ENCODE measurements at places on chromosomes 7 and 10.
A peak's percentile ranks its signal among the peaks of the same experiment; 100 is the strongest.

GRCh38 chr10:31617757-31618156 is 298.7 kb downstream of the ZEB1 start:
- no peak for DNase-seq

DNA sequence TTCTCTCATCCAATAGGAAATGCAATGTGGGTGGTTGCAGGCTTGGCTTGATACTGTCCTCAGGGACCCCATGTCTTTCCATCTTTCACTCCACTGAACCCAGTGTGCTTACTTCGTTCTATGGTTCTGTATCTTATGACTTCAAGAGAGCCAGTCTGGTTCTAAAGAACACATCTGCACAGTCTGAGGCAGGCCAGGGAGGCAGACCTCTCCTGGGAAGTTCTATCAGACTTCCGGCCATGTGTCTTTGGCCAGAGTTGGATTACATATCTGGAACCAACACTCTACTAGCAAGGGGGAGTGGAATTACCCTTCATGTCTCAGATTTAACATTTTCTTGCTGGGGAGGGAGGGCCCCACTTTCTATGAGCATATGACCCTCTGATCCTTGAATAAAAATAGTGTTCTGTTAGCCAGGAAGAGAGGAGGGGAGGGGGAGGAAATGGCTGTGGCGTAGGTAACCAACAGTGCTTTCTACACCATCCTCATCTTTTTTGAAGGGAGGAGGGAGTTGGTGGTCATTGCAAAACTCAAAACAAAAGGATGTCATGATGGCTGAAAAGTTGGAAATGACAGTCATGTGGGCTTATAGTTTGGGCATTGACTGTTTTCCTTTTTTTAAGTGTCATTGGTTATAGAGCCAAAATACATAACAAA is 370.2 kb downstream of the GATA3 start:
- DNase-seq = no peak

DNA sequence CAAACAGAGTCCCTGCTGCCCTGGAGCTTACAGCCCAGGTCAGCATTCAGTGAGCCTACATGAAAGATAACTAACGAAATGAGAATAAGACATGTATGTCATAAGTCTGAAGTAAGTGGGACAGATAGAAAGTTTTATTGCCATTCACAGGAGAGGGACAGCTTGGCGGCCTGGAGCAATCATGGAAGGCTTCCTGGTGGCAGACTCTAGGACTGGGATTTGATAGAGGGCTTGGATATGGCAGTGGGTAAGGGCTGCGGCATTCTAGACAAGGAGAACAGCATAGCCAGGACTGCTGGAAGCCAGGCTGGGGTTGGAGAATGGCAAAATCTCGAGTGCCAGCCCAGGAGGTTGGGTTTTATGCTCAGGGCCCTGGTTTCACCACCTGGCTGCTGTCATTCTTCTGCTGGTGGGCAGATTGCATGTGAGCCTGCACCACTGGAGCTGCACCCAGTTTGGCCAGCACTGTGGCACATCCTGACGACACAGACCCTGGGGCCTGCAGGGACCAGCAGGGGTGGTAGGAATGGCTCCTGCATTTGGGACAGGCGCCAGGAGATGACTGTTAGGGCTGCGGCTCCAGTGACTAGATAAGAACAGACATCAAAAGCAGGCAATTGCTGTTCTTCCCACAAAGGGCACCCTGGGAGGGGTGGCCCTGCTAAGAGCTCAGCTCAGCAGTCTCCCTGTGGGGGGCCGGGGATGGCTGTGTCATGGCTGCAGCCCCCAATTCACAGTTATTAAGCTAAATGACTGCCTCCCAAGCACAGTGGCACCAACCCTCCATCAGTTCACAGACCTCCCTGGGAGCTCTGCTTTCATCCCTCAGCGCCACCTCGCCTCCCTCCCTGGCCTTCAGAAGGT is 161.1 kb downstream of the RPS24 start:
- peak; percentile 20 for DNase-seq

GRCh38 chr10:29112827-29113615 is 175.8 kb upstream of the LYZL1 start:
- no peak for DNase-seq

DNA sequence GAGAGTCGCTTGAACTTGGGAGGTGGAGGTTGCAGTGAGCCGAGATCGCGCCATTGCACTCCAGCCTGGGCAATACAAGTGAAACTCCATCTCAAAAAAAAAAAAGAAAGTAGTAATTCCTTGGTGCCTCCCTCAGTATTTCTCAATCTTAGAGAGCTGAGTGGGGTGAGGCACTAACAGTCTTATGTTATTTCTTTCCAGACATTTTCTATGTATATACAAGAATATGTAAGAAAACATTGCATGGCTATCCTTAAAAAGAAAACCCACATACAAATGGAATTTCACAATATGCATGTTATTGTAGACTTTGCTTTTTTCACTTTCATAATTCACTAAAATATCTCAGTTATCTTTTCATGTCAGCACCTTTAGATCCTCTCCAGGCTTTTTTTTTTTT is 13.6 kb upstream of the SLF2 start:
- DNase-seq = peak; percentile 52

GRCh38 chr10:50470345-50470744 is 153.4 kb downstream of the SGMS1 start:
- DNase-seq = no peak

- no peak for DNase-seq
These were observed 38.2 kb downstream of the TNS3 start for GRCh38 chr7:47543714-47544113.

DNA sequence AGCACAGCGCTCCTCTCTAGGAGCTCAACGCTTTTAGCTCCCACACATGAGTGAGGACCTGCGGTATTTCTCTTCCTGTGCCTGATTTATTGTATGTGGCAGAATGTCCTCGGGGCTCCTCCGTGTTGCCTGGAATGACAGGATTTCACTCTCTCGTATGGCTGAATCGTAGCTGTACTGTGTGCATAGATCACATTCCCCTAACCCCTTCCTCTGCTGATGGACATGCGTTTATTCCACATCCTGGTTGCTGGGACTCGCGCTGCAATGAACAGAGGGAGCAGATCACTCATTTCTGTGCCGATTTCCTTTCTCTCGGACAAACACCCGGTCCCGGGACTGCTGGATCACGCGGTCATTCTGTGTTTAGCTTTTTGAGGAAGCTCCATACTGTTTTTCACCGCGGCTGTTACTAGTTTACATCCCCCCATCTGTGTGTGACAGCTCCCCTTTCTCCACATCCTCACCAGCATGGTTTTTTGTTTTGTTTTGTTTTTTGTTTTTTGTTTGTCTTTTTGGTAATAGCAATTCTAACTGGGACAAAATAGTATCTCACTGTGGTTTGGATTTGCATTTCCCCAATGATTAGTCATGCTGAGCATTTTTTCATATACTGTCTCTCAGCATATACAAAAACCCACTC is 76.3 kb downstream of the FOXL3 start:
- DNase-seq = peak; percentile 22

DNA sequence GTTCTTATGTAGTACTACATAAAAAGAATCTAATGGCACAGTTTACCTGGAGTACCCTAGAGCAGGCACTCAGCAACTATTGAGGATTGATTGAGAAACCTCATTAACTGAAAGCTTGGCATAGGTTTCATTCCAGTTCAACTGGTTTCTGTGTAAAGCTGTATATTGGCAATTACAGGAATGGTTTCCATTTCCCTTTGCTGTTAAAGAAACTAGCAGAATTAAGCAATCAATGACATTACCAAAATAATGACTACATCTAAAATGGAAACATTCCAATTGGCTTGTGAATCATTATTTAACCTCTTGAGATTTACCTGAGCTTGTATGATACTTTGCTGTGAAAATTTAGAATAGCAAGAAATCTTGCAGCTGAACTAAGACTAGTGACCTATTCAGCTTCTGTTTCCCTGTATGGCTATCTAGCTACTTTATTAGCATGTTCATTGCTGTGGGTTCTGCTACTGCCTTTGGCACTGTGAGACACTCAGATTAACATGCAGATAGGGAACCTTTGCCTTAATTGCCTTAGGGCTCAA is 33.5 kb upstream of the CADPS2 start:
- peak; percentile 19 for DNase-seq

GRCh38 chr7:14457568-14458453 is 444.7 kb downstream of the DGKB start:
- peak; percentile 92 for DNase-seq

- DNase-seq = no peak
These were observed 2.4 kb upstream of the KLF14 start for GRCh38 chr7:130736298-130736900.

DNA sequence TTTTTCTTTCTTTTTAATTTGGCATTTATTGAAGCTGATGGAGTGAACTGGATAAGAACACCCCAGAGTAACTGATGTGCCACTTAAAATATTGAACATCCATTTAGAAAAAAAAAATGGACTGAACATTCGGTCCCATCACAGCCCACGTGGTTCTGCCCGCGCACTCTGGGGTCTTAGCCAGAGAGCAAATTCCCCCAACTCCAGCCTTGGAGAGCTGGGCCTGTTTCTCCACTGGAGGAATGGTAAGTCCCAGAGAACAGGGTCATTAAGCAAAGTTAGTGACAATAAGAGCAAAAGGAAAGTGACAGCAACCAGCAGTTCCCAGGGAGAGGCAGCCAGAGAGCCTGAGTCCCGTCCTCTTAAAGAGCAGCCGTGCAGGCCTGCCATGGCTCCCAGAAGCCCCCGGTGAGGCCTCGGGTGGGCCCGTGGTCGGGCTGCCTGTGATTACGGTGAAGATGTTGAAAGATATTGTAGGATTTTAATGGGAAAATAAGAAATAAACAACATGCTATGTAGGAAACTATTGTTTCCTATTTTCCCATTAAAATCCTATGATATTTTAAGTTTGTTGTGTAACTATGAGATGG is 487.9 kb upstream of the MKI67 start:
- DNase-seq = no peak

- no peak for DNase-seq
These were observed 1060.7 kb upstream of the GHITM start for GRCh38 chr10:83078645-83079044.

- no peak for DNase-seq
These were observed 24.0 kb downstream of the STK32C start for GRCh38 chr10:132283604-132284382.

DNA sequence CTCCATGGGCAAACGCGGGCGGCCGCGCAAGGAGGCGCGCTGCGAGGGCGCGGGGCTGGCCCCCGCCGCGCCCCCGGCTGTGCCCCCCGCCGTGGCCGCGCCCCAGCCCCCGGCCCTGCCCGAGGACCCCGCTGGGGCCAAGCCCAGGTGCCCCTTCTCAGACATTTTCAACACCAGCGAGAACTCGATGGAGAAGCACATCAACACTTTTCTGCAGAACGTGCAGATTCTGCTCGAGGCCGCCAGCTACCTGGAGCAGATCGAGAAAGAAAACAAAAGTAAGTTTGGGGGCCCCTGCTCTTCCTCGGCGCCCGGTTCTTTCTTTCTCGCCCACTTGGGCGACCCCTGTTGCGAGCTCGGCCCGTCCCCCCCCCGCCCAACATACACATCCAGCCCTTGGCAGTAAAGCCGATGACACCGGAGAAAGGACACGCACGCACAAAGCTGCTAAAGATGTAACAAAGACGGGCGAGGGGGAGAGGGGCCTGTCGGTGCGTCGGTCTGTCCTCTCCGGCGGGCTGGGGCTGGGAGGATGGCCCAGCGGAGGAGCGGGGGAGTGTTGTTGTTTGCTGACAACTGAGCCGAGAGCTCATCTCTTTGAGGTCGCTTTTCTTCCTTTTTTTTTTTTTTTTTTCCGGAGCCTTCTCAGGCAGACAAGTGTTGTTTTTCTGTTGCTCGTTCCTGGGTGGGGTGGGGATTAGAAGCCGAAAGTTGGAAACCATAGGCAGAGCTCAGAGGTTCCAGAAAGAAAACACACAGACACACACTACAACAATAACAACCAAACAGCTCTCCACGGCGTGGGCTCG is 604 bp downstream of the MXI1 start:
- peak; percentile 44 for DNase-seq

DNA sequence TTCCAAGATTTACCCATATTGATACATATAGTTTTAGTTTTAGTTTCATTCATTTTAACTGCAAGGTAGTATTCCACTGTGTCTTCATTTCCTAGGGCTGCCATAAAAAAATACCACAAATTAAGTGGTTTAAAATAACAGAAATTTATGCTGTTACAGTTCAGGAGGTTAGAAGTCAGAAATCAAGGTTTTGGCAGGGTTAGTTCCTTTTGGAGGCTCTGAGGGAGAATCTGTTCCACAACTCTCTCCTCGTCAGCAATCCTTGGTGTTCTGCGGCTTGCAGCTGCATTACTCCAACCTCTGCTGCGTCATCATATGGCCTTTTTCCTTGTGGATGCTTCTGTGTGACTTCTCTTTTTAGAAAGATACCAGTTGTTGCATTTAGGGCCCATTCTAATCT is 176.2 kb downstream of the DNAJC1 start:
- DNase-seq = no peak

DNA sequence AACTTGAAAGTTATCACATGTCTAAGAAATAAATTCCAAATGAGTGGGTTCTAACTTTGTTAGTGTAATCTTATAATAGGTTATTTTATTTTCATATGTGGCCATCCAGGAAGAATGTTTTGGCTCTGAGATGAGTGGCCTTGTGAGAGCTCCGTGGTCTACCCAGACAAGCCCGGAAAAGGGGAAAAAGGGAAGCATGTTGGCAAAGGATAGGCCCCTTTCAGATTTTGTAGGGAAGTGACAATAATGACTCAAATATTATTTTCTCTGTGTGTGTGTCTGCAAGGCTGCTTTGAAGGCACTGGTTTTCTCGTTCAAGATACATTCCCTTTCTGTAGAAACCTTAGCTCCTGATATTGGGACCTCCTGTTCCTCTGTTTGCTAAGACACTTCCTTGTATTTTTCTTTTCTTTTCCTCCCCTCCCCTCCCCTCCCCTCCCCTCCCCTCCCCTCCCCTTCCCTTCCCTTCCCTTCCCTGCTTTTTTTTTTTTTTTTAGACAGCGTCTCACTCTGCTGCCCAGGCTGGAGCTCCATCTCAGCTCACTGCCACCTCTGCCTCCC is 240.8 kb downstream of the LRMDA start:
- DNase-seq = no peak

DNA sequence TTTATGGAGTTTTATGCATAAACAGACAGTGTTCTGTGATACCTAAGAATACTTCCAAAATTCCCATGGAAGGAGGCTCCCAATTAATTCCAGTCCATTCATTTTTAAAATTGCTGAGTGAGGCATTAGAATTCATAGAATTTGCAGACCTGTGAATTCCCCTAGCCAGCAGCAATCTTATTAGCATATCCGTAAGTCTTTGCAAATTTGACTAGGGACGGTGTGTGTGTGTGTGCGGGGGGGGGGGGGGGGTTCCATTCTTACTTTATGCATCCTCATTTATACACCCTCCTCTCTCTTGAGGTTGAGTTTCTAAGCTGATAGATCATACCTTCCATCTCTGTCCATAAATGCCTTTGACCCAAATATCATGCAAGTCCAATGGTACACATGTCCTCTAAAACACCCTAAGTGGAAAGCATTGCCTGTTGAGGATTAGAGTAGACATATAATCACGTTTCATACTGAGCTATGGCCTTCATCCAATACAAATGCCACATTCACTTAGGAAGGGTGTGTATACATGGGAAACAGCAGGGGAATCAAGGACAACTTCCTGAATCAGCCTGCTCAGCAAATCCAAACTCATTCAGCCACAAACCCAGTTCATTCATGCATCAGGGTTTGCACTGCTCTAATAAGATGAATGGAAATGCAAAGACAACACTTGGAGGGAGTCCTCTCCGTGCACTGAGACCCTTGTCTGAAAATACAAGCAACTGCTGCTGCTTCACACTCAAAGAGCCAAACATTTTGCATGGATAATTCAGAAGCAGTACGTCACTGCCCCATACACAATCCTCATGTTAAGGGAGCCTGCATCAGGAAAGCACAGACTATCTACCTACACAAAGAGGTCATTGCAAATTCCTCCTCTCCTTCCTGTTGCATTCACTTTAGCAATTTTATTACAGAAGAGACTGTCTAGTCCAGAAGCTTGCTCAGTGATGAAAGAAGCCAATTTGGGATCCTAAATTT is 350.8 kb downstream of the KCNMA1 start:
- DNase-seq = no peak

All from choroid plexus epithelial cell (primary cell).